Activated CD4-positive, alpha-beta T cell treated with anti-CD3 and anti-CD28 coated beads, Interleukin-2, amount 50 U/mL, for 24 hours (primary cell): ENCODE measurements at places on chromosomes 5 and 9.

GRCh38 chr9:72726947-72727346, 205.5 kb downstream of the TMC1 start:
- DNase-seq: no peak

GRCh38 chr5:73678322-73678740, 52.3 kb downstream of the ARHGEF28 start:
- DNase-seq: no peak

- DNase-seq: no peak
Measured at GRCh38 chr9:8633784-8634183, 834.2 kb upstream of the DMAC1 start.

DNA sequence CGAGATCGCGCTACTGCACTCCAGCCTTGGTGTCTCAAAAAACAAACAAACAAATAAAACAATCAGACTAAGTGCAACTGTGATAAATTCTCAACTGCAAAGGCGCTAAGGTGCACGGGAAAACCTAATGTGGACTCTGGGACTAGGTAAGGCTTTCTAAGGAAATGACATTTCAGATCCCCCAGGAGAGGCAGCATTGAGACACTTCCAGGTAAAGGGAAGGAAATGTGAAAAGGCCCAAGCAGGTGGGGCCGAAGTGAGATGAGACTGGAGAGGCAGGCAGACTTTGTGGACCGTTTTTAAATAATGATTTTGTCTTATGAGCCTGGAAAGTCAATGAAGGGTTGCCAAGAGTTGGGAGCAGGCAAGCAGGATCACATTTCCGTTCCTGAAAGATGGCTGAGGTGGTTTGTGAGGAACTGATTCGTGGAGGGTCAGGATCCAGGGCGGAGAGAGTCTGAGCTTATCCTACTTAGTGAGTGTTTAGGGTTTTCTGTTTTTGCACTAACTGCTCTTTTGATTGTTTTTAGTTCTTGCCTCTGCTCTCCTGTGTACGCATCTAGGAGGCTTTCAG, 2.0 kb upstream of the APBA1 start:
- no peak for DNase-seq

GRCh38 chr5:81359108-81359507, 34.8 kb downstream of the ACOT12 start:
- no peak for DNase-seq

GRCh38 chr5:73318308-73318719, 130.3 kb downstream of the FOXD1 start:
- no peak for DNase-seq

- no peak for DNase-seq
Measured at GRCh38 chr9:7073706-7074105, 315.9 kb downstream of the KDM4C start.

DNA sequence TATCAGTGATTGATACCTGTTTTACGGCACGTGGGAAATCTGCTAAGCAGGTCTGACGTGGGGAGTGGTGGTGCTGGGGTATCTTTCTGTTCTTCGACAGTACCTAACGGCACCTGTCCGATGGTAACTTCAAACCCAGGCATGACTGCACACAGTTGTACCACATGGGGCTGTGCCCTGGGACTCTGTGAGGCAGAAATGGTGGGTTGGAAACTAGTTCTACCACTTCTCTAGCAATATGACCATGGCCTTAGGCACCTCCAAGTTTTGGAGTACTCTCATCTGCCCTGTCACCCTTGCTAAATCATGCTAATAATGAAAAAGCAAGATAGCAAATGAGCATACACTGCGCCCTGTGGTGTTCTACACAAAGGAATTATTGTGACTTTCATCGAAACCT, 30.9 kb downstream of the EPB41L4B start:
- DNase-seq: no peak

DNA sequence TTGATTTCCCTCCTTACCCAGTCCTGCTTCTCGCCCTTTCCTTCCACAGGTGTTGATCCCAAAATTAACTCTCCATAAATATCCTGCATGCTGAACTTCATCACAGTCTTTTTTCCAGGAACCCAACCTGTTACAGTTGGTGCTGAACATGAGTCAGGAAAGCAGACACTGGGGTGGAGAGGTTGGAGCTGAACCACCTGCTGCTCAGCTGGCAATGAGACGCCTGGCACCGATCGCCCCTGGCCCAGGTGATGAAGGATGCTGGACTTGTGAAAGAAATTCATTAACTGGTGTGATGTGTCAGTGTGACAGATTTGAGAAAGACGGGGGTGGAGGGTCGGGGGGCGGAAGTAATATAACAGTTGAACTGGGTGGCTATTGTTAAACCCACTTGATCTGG, 30.6 kb downstream of the CPLX2 start:
- DNase-seq: no peak

DNA sequence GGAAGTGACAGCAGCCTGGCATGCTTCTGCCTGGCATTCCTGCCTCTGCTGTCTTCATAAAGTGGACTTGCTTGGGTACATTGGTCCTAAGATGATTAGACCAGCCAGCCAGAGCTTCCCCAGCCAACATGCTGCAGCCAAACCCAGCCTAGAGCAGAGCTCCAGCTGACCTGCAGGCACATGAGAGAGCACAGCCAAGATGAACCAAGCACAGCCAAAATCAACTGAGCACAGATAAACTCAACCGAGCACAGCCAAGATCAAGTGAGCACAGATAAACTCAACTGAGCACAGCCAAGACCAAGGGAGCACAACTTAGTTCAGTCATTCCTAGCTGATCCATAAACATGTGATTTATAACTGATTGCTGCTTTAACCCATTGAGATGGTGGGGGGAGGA, 266.5 kb downstream of the MSX2 start:
- no peak for DNase-seq

GRCh38 chr5:149664666-149665415, 65.3 kb upstream of the PPARGC1B start:
- no peak for DNase-seq

DNA sequence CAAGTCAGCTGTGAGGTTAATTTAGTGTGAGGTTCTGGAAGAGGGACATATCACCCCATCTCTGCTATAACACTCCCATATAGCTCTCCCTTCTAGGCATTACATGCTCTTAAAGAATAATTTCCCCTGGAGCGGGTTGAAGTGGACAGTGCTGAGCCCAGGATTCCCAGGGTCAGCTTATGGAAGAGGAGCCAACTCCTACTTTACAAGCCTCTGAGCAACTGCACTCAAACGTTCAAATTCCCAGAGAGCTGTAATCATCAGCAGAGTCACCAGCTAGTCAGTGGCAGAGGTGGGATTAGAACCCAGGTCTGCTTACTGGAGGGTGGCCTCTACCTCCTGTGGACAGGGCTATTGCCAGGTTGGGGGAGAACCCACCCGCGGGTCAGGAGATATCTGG, 1.4 kb downstream of the NEURL1B start:
- DNase-seq: no peak

DNA sequence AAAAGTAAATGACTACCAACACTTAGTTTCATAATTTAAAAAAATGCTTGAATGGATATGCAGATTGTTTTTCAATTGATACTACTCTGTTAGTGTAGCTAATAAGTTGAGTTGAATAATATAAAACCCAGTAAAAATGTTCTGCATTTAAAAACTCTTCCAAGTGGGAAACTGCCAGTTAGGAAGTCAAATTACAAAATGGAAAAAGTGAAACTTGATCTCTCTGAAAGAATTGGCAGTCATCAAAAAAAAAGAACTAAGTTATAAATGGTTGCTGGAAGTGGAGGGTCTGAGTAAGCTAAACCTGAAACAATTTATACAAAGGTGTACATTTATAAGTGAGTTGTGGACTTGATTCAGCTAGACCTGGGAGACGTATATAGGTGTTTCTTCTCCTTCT, 52.4 kb downstream of the VCAN start:
- no peak for DNase-seq

GRCh38 chr9:83304686-83305085, 233.5 kb downstream of the FRMD3 start:
- no peak for DNase-seq

DNA sequence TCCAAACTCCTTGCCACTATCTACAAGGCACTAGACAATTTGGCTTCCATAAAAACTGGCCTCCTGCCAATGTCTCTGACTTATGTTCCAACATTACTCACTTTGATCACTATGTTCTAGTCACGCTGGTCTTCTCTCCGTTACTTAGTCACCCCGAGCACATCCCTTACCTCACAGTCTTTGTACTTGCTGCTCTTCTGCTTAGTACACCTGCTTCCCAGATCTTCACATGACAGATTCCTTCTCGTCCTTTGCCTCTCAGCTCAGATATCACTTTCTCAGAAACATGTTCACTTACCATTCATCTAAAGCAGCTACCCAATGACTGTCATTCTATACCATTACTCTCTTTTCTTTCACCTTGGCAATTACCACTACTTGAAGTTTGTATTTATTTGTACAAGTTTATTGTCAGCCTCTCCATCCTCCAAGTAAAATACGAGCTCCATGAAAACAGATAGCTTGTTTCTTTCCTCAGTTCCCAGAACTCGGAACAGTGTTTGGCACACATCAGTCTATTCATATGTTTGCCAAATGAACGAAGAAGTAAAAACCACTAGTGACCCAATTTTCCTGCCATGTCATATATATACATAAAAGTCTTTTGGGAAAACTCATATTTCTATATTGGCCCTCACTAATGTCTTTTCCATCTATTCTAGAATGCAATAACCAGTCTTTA, 5.9 kb upstream of the SLC22A5 start:
- DNase-seq: no peak

GRCh38 chr5:96942078-96942477, 6.2 kb downstream of the LNPEP start:
- no peak for DNase-seq

- DNase-seq: no peak
Measured at GRCh38 chr5:169993485-169993790, 13.1 kb upstream of the INSYN2B start.

DNA sequence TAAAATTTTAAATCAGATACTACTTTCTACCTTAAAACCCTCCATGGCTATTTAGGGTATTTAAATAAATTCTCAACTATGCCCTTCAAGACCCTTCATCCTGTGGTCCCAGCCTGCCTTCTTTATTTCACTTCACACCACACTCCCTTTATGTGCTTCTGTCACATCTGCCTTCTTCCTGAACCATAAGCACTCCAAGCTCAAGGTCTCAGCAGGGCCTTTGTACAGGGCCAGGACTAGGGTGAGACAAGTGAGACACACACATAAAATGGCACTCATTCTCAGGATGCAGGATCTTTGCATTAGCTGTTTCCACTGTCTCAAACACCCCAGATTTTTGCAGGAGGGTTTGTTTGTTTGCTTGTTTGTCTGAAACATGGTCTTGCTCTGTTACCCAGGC, 7.6 kb downstream of the ITK start:
- no peak for DNase-seq

- DNase-seq: no peak
Measured at GRCh38 chr5:108174286-108174685, 207.6 kb downstream of the FBXL17 start.

DNA sequence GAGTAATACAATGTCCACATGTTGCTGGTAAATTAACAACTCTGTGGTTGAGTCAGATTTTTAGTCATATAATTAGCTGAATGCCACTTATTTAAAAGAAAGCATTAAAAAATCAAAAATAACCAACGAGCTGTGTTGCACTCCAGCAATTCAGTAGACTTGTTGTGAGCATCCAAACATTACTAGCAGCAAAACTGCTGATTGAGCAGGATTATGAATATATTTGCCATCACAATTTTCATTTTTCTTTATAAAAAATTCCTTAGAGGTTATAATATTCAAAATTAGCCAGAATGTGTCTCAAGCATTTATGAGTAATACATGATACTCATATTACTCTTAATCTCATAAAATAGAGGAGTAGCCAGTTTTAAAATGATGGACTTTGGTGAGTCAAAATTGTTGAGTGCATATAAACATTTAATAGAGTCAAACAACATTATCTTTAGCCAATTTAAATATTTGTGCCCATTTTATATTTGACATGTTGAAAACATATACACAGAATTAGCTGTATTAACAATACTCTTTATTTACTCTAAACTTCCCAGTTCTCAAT, 44.0 kb downstream of the ST8SIA4 start:
- DNase-seq: no peak

- no peak for DNase-seq
Measured at GRCh38 chr5:156394642-156395305, 67.8 kb downstream of the SGCD start.

GRCh38 chr5:159316519-159317383, 13.5 kb downstream of the IL12B start:
- DNase-seq: peak; percentile 45

DNA sequence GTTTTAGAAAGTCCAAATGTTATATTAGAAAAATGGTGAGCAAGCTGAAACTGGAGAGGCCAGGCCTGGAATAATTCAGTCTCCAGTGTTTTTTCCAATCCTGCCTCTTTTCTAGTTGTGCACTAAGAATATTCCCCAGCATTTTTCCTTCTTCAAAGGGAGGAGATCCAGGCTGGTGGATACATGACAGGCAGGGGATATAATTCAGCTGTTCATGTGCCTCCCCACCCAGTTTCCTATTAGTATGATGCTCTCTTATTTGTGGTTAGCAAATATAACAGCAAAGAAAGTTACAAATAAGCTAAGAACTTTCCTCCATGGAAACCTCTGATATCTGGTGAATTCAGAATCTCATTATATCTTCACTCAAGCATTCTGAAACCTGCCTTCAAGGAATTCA, 216.4 kb downstream of the TARS1 start:
- no peak for DNase-seq

DNA sequence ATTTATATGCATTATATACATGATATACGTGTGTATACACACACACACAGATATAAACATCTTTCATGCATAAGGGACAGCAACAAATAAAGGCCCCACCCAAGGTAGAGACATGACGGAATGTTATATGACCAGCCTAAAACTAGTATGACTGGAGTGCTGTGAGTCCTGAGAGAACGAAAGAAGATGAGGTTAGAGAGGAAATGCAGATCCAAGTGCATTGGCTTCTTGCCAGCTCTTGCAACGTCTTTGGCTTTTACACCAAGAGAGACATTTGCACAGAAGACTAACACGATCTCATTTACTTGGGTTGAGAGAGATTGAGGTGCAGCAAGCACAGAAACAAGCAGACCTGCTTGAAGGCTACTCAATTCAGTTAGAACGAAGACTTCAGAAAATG, 23.0 kb downstream of the CDH10 start:
- no peak for DNase-seq

DNA sequence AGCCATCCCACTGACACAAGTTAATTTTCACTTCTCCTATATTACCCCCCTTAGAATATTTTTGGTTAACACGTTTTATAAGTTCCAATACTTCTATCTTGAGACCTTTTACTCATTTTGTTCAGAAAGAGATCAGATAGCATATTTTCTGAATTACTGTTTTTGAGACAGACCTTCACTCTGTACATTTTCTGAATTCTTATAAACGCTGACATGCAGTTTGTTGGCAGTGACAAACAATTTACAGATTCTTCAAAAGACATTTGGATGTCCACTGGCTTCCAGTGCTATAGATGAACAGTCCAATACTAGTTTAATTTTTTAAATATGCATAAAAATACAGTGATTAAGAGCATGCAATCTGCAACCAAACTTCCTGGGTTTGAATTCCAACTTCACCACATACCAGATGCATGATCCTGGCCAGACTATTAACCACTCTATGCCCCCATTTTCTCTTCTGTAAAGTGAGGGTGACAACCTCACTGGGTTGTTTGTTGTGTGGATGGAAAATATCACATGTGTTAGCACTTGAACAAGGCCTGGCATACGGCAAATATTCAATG, 142.1 kb downstream of the AGTPBP1 start:
- DNase-seq: no peak

- DNase-seq: no peak
Measured at GRCh38 chr5:44833249-44833648, 24.5 kb downstream of the MRPS30 start.
